Astrocyte of the cerebellum (primary cell): ENCODE measurements at places on chromosomes 3 and 15.

DNA sequence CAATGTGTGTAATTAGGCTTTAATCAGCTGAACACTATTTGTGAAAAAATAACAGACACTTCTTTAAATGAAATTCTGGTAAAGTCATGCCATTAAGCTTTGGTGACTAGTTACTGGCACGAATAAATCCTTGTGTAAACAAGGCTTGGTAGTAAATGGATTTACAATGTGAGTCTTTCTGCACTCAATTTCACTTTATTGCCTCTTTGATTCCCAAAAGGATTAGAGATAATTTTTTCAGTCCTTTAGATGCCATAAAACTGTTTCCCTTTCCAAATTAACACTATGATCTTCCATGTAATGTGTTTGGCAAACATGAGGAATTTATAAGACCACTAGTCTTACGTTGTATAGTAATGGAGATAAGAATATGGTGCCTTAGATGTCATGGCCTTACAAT lies 339.5 kb upstream of the DNAJC19 start:
- no peak for DNase-seq

DNA sequence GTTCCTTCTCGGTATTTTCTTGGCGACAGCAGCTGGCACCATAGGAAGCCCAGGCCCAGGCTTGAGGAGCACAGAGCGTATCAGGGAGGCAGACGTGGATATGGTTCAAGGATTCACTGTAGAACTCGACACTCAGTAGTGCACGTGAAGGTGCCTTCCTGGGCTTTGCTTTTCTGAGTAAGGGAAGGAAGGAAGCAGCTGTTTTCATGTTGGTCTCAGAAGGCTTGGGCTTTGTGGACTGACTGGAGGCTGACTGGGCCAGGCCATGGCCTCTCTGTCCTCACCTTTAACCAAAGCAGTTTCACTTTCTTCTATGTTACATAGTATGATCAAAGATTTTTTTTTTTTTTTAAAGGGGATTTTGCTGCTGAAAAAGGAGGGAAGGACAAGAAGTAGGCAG lies 6.9 kb upstream of the GHRL start:
- DNase-seq, result no peak

GRCh38 chr3:8743911-8744310 lies 10.3 kb downstream of the CAV3 start:
- no peak for DNase-seq

DNA sequence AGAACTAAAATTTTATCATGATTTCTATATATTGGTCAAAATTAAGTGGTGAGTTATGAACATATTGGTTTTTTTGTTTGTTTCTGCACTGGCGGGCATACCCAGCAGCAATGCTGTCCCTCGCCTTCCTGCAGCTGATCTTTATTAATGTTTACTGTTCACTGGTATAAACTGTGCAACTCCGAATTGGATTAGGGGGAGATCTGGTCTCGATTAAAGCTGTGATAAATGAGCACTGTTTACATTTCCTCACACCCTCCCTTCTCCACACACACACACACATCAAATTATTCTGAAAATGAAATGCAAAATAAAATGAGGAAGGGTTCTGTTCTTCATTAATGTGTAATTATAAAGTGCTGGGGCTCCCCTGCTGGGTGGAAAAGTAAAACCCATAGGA lies 48.5 kb upstream of the DAZL start:
- DNase-seq, result no peak

DNA sequence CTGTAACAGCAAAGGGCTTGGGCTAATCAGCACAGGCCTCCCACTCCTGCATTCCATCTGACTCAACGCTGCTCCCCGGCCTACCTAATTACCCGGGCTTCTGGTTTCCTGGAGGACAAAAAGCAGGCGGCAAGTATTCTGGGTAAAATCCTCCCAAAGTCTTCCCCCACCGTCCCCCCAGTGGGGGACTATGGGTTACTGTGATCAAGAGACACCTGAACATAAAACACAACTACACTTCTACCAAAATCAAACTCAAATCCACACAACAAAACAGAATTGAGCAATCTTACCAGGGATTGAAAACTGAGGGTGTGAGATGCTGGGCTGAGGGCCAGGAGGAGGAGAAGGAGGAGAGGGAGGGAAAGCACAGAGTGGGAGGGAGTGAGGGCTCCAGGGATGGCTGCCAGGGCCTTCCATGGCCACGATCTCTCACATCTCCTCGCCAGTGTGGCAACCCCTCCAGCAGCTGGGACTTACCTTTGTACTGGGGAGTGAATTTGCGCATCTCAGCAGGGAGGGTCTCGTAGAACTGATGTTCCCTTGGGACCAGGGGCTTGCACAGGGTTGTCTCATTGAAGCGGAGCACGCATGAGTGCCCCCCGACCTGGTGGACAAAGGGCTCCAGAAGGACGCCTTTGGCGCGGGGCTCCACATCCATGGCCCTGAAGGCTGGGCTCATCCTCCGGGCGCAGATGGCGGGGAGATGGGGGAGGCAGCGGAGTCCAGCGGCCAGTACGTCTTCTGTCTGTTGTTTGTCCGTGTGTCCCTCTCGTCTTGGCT lies 9.1 kb upstream of the NCKIPSD start:
- DNase-seq, result peak; percentile 75

- DNase-seq, result peak; percentile 51
Measured at GRCh38 chr15:62506217-62506805, 341.2 kb upstream of the C2CD4B start.

DNA sequence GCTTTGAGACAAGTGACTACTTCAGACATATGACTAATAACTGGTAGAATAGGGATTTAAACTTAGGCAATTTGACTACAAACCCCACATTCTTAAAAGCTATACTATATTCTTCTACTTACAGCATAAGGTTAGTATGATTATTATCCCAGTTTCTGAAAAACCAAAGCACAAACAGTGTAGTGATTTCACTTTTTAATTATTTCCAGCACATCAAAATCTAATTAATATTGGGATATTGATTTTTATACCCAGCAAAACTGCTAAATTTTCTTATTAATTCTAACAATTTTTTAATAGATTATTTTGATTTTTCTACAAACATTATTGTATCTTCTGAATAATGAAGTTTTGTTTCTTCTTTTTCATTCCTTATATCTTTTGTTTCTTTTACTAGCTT lies 16.9 kb downstream of the EHHADH start:
- no peak for DNase-seq

- DNase-seq, result no peak
Measured at GRCh38 chr3:158773166-158773565, 28.7 kb upstream of the MFSD1 start.

DNA sequence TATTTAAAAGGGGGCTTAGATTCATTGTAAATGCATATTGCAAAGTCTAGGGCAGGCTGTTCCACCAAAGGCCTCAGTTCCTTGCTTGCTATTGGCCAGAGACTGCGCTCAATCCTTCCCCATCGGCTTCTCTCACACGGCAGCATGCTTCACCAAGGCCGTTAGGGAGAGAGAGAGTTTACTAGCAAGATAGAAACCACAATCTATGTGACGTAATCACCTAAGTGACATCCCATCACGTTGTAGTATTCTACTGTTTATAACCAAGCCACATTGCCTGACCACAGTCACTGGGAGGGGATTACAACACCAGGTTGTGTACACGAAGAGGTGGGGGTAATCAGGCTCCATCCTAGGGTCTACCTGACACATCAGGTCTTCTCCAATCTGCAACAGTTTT lies 16.0 kb upstream of the NPAP1 start:
- DNase-seq, result no peak

DNA sequence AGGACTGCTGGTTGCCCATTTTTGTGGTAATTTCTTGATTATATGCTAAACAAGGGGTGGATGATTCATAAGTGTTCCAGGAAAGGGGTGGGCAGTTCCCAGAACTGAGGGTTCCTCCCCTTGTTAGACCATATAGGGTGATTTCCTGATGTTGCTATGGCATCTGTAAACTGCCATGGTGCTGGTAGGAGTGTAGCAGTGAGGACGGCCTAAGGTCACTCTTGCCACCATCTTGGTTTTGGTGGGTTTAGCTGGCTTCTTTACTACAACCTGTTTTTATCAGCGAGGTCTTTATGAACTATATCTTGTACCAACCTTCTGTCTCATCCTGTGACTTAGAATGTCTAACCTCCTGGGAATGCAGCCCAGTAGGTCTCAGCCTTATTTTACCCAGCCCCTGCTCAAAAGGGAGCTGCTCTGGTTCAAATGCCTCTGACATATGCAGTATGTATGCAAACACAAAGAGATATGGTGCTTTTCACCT lies 46.2 kb downstream of the C3orf38 start:
- peak; percentile 34 for DNase-seq

DNA sequence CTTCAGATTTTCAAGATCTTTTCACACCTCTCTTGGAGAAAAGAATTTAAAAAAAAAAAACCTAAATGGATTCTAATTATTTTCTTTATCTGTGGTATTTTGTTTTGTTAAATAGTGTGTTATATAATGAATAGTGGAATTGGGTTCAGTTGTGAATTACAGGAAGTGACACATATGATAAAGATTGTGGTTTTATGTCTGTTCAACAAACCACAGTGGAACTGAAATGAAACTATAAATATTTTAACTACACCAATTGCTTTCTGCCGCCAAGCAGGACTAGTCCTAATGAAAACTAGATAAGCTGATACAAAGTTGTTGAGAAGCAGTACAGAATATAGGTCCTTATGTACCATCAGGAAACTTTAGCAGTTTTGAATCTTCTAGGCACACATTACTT lies 121.6 kb downstream of the UBE2E2 start:
- peak; percentile 45 for DNase-seq

GRCh38 chr3:52473026-52473425 lies 17.6 kb downstream of the NISCH start:
- DNase-seq, result no peak

- DNase-seq, result no peak
Measured at GRCh38 chr3:193962986-193963685, 172.8 kb upstream of the HES1 start.

DNA sequence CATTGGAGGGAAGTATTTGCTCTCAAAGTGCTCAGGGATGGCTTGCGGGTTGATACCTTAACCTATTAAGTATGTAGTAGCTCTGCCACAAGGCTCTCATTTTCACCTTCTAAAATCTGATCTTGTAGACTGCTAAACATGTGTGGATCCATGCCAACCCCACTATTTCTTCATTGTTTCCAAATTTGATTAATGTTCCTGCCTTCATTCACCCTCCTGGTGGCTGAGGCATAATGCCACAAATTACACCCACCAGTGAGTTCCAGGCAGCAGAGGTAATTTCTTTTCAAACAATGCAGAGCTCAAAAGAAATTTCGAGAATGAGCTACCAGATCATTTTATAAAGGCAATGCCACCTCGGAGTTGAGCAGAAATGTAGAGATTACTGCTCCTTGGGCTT lies 71.0 kb downstream of the EDEM1 start:
- no peak for DNase-seq

DNA sequence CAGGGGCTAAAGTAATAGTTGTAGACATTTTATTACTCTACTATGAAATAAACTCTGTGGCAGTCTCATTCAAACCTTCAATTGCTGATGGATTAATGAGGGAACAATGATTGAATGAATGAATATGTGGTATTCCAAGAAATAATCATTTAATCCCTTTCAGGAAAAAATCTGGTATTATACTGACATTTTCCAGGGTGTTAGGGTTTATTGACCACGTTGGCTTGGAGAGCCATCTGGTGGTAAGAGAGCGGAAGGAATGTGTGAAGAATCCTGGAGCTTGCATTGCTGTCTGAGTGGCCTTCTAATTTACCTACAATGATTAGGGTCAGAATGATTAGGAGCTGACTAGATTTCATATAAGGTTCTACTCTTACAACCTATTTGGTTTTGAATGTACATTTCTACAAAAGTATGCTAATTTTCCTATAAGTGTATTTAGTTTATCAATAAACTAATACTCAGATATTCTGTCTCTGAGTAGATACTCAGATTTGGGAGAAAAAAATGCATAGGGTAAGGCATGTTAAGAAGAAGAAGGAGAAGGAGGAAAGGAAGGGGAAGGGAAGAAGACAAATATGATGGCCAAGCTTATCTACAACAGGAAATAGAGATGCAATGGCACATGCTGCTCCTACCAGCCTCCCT lies 249.9 kb downstream of the ROBO1 start:
- peak; percentile 29 for DNase-seq

DNA sequence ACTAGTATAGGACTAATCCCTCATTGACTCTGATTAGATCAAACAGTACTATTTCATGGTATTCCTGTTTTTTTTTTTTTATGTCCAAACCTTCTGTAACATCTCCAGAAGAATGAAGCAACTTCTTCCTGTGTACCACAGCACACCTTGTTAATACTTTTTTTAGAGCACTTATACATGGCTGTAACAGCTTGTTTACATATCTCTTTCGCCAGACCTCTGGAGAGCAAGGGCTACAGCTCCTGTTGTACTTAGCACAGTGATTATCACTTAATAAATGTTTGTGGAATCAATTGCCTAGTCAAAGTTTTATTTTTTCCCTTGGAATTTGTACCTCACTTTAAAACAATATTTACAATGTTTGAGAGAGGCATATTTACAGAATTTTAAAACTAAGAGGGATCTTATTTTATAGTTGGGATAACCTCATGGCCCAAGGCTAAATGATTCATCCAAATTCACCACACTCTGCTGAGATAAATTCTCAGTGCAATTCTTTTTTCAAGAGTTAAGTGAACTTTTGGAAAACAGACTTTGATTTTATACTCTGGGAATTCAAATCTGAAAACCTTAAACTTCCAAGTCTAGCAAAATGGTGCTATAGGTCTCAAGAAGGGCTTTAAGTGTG lies 9.2 kb upstream of the GATM start:
- no peak for DNase-seq

DNA sequence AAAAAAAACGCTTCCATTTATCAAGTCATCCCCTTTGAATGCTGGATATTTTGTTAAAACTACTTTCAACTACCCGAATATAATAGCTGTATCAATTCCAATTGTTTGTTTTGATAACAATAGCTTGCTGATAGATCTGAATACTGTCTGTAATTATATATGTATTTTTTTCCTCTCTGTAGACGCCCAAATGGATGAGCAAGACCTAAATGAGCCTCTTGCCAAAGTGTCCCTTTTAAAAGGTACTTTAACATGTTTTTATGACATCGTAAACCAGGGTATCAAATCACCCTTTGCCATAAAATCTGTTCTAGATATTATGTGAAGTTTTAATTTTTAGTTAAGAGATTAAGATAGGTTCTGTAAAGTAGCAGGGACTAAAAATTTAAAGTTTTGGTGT lies 111.5 kb upstream of the FLNB start:
- no peak for DNase-seq

- DNase-seq, result peak; percentile 57
Measured at GRCh38 chr3:122680475-122681283, at the start of gene PARP14. TSS of gene PARP14 (plus strand) at chr3:122680839. CDS start at chr3:122680884, 45 bp downstream.

- DNase-seq, result no peak
Measured at GRCh38 chr15:99558571-99558970, 7.2 kb upstream of the MEF2A start.

- no peak for DNase-seq
Measured at GRCh38 chr3:42225486-42226363, 40.3 kb downstream of the CCK start.

- no peak for DNase-seq
Measured at GRCh38 chr3:143066033-143066432, 53.5 kb upstream of the CHST2 start.

GRCh38 chr3:102361101-102361500 lies 73.7 kb upstream of the ZPLD1 start:
- DNase-seq, result peak; percentile 16
